Colonic mucosa (tissue), 4 donors: ENCODE measurements at places on chromosomes 4 and X.

- no peak for DNase-seq
These were observed 10.0 kb downstream of the ZFP42 start for GRCh38 chr4:188005561-188005960.

DNA sequence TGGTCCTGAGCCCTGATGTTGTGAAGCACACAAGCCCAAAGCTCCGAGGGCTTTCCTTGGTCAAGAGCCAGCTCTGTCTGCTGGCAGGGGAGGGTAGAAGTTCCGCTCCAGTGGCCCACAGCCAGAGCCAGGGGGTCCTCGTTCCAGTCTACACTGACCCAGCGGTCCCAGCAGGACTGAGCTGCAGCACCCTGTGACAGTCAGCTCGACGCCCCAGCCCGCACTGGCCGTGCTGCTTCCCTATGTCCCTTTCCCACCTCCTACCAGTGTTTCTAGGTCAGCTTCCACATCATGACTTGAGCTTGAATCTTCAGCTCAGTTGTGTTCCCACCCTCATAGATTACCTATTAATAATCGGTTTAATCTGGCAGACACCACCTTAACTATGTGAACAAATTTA lies 22.5 kb upstream of the DCTD start:
- no peak for DNase-seq

DNA sequence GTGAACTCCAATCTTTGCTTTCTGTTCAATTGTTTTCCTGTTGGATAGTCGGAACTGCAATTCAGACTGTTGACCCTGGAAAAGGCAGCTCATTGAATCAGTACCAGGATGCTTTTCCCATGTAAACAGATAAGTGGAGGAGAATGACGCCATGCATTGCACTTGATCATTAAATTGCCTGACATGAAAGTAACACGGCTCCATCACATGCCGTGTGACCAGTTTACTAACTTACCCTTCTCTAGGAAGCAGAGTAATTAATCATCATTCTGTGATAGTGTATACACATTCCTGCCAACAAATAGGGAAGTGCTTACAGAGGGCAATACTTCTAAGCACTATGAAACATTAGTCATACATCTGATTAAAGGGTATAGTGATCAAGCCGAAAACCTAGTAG lies 101.4 kb downstream of the PPARGC1A start:
- no peak for DNase-seq

- DNase-seq = no peak
These were observed 18.8 kb upstream of the NWD2 start for GRCh38 chr4:37225778-37226177.
